ENCODE measurements at places on chromosomes 6 and 20.

DNA sequence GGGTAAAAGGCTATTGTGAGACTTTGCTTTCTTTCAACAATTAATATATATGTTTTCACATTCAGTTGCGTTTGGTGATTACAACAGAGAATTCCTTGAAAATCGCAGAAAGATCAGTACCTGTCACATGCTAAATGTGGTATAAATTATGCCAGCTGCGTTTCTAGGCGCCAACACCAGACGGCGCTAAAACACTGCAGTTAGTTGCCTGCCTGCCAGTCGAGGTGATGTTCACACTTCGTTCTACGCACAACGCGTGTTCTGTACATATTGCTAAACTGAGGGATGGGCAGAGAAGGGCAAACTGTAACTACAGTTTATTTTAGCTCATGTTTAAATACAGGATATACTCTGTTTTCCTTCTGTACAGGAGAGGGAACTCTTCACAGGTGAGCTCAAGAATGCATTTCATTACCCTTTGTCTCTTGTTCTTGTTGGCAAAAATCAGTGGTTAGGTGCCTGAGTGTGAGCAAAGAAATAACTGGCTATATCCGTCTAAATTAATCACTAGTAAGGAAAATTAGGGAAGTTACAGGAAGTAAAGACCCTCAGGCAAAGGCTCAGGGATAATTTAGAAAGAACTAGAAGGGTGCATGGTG is 100.1 kb upstream of the RGS17 start:
- DNase-seq = no peak

DNA sequence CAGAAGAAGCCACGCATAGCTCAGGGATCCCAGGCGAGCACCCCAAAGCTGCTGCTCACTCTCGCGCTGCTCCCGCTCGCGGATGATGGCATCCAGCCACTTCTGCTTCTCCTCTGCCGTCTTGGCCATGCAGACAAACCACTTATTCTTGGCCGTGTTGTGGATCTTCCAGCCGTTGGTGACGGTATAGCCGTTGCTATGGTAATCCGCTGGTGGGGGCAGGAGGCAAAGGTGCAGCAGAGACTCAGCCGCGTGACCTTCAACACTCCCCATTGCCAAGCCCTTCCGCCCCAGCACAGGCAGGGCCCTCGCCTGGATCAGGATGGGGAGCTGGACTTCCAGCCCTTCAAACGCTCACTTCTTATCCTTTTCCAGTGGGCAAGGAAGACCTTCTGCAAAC is 136.9 kb downstream of the PREX1 start:
- no peak for DNase-seq

- no peak for DNase-seq
These were observed 57.6 kb downstream of the FAM184A start for GRCh38 chr6:119020597-119021561.

DNA sequence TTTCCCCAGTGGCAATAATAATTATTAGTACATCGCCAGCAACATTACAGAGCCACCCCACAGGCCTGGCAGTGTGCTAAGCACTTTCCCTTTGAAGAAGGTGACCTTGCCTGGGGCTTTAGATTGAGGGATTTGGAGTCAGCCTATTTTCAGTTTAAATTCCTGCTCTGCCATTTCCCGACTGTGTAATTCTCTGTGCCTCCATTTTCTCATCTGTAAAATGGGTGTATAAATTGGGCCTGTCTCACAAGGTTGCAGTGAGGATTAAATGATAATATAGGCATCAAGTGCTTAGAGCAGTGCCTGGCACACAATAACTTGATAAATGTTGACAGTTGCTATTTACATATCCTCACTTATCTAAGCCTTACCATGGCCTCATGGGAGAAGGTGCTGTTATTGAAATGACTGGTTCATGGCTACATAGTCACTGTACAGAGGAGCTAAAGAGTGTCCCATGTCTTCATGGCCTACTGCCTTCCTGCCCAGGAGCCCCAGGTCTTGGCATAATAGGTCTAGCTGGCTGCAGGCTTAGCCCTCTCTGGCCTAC is 5.1 kb upstream of the SCRT2 start:
- no peak for DNase-seq

GRCh38 chr20:20150241-20150640 is 97.9 kb downstream of the CFAP61 start:
- no peak for DNase-seq

GRCh38 chr20:10660661-10661060 is 13.1 kb downstream of the JAG1 start:
- DNase-seq = no peak

GRCh38 chr20:35866418-35867202 is 87.7 kb downstream of the SCAND1 start:
- no peak for DNase-seq

DNA sequence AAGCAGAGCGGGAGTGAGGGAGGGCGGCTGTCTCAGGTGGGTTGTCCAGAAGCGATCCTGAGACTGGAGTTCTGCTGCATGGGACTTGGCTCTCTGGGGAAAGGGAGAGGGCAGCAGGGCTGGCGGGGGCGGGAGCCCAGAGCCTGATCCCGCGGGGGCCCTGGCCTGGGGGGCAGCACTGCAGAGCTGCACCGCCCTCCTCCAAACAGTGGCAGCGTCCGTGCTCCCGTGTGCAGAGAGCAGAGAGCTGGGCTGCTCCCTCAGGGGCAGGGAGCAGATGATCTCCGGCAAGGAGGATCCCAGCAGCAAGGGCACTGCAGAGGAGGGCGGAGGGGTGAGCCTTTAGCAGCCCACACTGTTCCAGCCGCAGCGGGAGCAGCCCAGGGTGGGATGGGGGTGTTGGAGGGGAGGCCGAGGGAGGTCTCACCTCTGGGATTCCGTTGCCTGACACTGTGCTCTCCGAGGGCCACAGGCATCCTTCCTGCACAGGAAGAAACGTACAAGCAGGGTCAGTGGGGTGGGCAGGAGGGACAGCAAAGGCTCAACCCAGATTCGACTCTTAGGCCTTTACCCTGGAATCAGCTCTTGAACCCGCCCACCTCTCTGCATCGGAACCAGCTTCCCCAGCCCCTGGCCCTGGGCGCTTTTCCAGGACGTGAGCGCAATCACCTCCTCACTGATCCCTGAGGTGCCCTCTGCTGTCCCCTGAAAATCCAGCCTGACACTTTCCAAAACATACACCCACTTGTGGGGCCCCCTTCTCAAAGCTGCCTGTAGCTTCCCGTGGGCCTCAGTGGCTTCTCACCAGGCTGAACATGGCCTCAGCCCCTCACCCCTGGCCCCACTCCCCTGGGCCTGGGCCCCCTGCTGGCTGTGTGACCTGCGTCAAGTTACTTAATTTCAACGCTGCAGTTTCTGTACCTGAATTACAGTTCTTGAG is 32.6 kb upstream of the ZBP1 start:
- DNase-seq = no peak

- no peak for DNase-seq
These were observed 24.0 kb downstream of the PCK1 start for GRCh38 chr20:57584768-57585461.

DNA sequence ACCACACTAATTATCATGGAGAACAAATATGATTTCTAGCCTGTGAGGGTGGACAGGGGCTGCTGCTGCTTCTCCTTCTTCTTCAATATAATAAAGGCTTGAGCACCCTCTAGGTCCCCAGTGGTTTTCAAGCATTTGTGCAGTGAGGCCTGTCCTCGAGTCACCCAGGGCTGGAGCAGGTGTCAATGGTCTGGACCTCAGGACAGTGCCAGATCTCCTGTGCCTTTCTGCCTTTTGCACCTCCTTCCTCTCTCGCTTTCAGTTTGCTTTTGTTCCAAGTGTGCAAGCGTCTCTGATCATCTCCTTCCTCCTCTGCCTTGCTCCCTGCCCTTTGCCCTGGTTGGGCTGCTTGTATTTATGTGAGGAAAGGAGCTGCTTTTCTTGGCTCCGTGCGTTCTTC is 152.2 kb upstream of the SYNDIG1 start:
- DNase-seq = no peak

- no peak for DNase-seq
These were observed 34.2 kb upstream of the B4GALT5 start for GRCh38 chr20:49747707-49748524.

DNA sequence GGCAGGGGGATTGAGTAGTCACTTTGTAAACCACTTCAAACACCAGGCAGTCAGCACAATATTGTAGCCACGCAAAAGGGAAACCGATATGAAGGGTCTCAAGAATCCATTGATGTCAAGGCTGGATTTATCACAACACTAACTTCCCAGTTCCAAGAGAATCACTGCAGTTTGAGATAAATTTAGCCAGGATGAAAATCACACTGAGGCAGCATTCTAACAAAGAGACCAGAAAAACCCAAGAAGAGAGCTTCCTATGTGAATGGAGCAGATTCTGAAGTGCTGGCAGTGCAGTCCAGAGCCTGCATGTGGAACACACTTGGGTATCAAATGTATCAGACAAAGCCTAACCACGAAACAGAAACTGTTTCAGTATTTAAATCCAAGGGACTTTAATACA is 84.6 kb downstream of the KIF16B start:
- DNase-seq = no peak

DNA sequence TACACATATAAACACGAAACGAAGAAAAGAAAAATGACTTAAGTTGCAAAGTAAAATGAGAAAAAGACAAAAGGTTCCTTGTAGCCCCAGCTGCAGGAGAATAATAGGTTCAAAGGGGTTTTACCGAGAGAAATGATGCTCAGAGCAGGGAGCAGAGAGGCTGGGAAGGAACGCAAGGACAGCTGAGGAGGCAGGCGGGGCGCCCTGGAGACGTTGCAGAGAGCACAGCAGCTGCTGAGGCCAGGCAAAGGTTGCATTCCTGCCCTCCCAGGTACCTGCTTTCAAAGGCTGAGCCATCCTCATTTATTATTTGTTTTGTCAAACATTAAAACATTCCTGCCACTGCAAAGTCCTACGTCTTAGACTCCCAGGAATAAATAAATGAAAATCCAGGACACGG is 16.2 kb upstream of the VAPB start:
- DNase-seq = no peak

GRCh38 chr20:20341371-20341770 is 26.5 kb upstream of the INSM1 start:
- DNase-seq = no peak

GRCh38 chr6:37316071-37316470 is 37.7 kb upstream of the RNF8 start:
- no peak for DNase-seq

- no peak for DNase-seq
These were observed 267.6 kb upstream of the SGK1 start for GRCh38 chr6:134585517-134585873.

GRCh38 chr6:111871207-111871606 is 2.0 kb downstream of the FYN start:
- DNase-seq = peak; percentile 52

GRCh38 chr20:11544029-11544678 is 373.5 kb upstream of the BTBD3 start:
- peak; percentile 12 for DNase-seq

DNA sequence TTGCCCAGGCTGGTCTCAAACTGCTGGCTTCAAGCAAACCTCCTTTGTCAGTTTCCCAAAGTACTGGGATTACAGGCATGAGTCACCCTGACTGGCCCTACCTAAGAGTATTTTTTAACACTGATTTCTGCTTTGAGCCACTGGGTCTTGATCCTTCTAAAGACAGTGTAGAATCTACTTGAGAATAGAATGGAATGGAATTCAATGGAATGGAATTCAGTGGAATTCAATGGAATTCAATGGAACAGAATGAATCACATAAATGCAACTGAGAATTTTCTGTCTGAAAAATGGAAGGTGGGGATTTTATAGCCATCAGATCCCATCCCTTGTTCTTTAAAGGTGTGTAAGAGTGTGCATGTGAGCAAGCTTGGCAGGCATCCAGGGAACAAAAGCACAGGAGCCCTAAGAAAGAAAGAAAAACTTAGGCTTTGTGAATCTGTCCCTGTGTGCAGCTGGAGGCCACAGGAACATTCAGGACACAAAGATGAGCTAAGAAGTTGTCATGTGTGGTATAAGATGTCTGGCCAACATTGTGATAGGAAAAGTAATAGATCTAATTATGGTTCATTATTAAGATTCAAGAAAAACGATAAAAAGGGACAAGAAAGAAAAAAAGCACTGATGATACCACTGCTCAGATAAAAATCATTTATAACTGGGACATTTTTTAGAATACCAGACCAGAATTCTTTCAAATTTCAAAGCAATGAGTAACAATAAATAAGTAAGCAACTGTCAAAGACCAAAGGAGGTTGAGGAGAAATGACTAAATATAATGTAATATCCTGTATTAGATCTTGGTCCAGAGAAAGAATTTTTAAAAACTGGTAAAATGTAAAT is 681.0 kb upstream of the GJE1 start:
- DNase-seq = no peak

DNA sequence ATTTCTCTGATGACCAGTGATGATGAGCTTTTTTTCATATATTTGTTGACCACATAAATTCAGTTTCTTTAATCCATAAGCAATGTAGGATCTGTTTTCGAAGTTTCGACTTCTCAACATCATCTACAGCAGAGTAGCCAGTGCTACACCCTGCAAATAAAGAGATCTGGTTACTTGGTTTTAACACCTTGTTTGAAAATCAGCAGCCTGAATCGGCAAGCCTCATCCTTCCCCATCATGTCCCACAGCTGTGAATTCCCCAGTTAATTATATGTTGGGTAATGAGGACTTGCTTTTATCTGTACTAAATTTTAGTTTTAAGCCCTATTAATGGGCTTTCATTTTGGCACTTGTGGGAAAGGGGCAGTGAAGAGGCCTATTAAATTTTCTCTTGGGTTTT is 80.6 kb downstream of the BMP2 start:
- no peak for DNase-seq

GRCh38 chr6:132863895-132864294 is 49.5 kb downstream of the RPS12 start:
- no peak for DNase-seq

DNA sequence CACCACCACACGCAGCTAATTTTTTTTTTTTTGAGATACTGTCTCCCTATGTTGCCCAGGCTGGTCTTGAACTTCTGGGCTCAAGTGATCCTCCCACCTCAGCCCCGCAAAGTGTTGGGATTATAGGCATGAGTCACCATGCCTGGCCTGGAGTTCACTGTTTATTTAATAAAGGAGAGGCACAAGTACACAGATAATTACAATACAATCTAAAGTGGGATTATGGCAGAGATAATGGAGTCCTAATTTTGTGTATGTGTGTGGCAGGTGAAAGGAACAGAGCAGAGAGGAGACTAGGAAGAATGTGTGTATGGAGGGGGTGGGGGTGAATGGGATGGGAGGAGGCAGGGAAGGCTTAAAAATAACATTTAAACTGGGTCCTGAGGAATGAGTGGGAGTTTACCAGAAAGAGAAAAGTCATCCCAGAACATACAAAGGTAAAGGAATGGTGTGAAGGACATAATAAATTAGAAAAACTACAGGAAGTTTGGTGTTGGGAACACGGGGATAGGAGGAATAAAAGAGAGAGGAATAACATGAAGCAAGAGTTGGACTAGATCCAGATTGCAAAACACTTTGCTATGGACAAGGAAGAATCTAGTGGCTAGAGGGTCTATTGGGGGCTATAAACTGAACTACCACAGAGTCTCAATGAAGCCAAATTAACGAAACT is 4.4 kb downstream of the NCOA5 start:
- no peak for DNase-seq

Data from CD4-positive, alpha-beta T cell treated with Interleukin-2 at 100 ng/mL for 4 hours (primary cell).